IMR-90 (cell line): ENCODE measurements at places on chromosomes 11 and 22.

- DNase-seq = peak; percentile 54
Observed at GRCh38 chr22:44210722-44211121, 30.0 kb downstream of the PARVG start.

GRCh38 chr22:39675947-39676346 lies 105.4 kb downstream of the CACNA1I start:
- DNase-seq = no peak

DNA sequence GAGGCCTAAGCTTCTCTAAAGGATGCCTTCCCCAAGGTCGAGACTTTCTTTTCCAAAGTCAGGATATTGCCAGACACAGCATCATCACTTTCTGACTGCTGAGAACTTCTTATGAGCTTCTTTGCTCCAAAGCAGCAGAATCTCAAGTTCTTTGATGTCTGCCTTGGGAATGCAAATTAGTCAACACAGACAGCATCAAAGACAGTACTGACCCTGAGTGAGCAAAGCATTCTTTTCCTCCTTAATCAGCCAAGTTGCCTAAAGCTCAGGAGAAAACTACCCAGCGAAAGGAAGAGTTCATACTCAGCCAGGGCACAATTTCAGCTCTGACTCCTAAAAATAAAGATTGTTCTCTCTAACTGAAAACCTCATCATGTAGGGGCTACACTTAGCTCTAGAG lies 98.0 kb downstream of the SLC36A4 start:
- peak; percentile 77 for DNase-seq

GRCh38 chr22:31199187-31199586 lies 12.9 kb upstream of the LIMK2 start:
- DNase-seq = no peak

DNA sequence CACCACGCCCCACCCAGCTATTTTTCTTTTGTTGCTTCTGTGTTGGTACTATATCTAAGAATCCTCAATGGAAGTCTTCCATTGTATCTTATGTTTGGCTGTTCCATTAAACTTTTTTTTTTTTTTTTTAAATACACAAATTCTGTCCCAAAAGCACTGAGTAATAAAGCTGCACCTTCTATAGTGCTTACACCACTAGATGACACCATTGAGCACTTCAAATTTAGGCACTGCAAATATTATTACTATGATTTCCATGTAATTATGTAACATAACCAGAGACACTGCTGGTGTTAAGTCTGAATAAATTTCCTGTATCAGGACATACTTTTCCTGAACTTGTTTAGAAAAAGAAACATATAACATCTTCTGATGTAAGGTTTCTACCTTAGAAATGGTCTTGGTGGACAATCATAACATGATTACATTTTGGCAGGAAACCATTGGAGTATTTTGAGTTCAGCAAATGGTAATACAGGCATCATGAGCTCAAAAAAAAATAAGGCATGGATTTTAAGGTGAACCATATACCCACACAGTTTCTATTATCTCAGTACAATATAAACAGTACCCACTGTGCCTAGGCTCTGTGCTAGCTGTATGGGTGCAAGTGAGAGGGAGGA lies 110.5 kb downstream of the ATG16L2 start:
- peak; percentile 57 for DNase-seq

DNA sequence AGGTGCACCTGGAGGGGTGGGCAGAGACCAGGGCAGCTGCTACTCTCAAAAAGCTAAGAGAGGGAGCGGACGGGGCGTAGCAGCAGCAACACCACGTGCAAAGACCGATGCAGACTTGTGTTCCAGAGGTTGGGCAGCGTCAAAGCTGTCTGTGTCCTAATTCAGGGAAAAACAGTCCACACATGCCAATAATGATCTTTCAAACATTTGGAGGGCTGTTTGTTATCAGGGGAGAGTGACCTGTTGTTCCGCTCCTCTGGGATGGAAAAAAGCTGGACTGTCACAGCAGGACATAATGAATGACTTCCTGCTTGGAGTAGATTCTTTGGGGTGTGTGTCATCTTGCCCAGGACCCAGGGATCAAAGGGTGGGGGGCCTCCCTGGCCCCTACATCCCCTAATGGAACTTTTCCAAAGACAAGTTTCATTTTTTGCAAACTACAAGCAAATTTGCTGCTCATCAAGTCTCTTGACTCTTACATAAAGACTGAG lies 6.2 kb upstream of the FBLN1 start:
- DNase-seq = no peak

GRCh38 chr11:75841739-75842138 lies 26.7 kb downstream of the UVRAG start:
- DNase-seq = no peak

GRCh38 chr11:8036986-8037385 lies 44.0 kb upstream of the TUB start:
- no peak for DNase-seq

GRCh38 chr22:30288419-30289140 lies 725 bp downstream of the CASTOR1 start:
- no peak for DNase-seq
